ENCODE measurements at places on chromosomes 2 and 18.

GRCh38 chr18:199214-199613 is 40.9 kb downstream of the USP14 start:
- DNase-seq: no peak

DNA sequence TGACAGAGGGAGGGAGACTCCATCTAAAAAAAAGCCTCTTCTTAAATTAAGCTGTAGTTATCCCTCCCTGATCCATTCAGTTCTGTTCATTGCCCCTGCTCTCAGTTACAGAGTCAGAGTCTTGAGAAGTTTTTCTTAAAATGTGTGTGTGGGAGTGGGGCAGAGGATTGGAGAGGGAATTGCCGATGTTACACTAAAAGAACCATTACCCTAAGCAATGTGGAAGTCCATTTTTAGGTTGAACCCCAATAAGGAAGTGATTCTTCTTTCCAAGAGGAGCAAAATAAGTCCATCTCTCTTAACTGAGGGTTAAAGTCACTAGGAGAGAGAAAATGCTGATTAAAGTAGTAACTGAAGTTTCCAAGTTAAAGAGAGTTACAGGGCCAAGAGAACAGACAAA is 21.2 kb upstream of the THOC1 start:
- DNase-seq: no peak

DNA sequence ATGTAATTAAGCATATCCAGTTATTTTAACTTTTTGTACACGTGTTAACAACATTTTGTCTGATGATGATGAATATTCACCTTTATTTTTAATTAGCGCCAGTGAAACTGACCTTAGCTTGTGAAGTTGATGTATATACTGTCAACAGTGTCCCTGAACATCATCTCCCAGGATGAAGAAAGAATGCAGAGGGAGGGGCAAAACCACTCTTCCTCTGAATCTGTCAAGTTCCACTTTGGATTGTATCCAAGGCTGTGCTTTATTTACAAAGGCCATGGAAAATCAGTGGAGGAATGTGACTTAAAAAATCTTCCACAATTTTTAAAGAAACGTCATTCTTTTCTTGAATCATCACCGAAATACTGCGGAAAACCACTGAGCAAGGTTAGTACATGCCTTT is 4.5 kb upstream of the RMDN2 start:
- DNase-seq: no peak

- DNase-seq: no peak
Measured at GRCh38 chr2:132446444-132446843, 29.8 kb downstream of the GPR39 start.

DNA sequence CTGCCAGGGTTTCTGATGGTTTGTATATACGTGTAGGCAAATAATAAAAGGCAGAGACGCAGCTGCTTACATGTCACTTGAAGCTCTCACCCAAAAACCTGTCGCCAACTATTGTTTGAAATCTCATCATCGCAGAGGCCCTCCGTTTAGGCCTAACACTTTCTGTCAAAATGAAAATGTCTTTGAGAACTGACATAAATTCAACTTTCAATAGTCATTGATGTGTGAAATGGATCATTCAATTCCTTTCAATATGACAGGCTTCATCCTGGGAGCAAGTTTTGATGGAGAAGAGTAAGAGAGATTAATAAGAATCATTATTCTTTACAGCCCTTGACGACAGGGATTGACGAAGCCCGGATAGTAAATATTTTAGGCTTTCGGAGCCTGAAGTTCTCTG is 2.7 kb downstream of the ACTG2 start:
- DNase-seq: no peak

DNA sequence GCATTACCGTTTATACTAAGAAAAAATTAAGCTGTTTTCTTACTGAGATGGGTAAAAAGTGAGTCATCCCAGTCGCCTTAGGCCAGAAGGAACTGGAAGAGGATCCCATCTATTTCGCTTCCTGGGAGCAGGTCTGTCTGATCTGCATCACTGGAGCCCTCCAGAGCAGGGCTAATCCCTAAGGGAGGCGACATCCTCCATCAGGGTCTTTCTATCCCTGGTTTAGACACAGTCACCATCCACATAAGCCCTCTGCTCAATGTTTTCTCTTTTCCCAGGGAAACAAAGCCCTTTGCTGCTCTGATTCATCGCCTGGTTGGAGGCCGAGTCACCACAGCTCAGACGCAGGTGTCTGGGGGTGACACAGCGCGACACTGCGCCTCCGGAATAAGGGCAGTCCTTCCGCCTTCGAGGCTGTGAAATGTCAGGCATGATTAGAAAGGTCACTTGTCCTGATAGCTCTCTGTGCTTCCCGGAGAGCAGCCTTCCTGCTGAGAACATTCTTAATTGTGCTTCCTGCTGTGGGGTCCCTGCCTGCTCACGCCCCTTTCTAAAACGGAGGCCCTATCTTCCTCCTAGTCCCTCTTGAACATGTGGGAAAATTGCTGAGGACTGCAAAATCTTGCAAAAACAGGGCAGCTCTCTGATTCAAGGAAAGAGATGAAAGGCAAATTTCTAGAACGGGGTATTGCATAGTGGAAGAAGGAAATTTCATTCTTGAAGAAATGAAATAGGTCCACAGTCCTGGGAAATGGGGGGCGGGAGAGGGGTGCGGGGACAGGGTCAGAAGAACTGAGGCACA is 56.3 kb downstream of the MARCHF4 start:
- no peak for DNase-seq

DNA sequence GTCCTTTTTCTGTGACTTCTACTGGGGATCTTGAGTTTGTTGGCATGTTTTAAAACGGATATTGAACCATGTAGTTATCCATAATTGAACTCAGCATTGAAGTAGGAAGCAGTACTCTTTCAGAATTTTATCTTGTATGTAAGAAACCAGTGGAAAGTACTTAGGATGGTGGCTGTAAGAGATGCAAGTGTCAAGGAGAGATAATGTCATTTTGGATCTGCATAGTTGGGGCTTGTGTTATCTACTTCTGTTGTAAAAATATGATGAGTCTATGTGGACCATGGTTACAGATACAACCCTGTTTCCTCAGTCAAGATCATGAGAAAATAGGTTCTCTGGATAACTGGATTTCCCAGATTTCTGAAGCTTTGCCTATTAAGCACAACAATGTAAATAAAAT is 113.7 kb downstream of the NAB1 start:
- DNase-seq: no peak

- no peak for DNase-seq
Measured at GRCh38 chr2:145811276-145812164, 1291.6 kb upstream of the ZEB2 start.

DNA sequence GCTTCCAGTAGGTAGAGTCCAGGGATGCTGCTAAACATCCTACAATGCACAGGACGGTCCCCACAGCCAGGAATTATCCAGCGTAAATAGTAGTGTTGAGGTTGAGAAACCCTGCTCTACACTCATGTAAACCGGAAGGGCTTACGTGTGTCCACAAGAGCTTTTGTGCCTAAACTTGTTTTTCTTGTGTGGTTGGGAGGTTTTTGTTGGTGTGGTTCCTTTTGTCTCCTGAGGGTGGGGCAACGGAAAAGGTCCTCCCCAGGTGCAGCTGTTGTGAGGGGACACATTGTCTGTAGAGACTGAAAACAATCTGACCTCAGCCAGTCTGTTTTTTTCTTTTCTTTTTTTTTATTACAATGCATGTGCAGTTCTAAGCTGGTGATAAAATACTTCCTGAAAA is 72.7 kb upstream of the MGAT5 start:
- no peak for DNase-seq

All from stimulated activated CD4-positive, alpha-beta T cell treated with anti-CD3 and anti-CD28 coated beads, Interleukin-2, amount 100 ng/mL, for 4 hours (primary cell).